Inflammatory macrophage (primary cell): ENCODE measurements at places on chromosomes 11 and 22.

GRCh38 chr11:118666371-118666770, 13.1 kb downstream of the TREH start:
- DNase-seq, result no peak

GRCh38 chr11:62390237-62390636, 28.6 kb upstream of the SCGB1A1 start:
- no peak for DNase-seq

GRCh38 chr22:46561435-46561905, 24.1 kb upstream of the CELSR1 start:
- DNase-seq, result peak; percentile 37

- no peak for DNase-seq
These were observed 457.3 kb downstream of the TBC1D22A start for GRCh38 chr22:47219789-47220188.

DNA sequence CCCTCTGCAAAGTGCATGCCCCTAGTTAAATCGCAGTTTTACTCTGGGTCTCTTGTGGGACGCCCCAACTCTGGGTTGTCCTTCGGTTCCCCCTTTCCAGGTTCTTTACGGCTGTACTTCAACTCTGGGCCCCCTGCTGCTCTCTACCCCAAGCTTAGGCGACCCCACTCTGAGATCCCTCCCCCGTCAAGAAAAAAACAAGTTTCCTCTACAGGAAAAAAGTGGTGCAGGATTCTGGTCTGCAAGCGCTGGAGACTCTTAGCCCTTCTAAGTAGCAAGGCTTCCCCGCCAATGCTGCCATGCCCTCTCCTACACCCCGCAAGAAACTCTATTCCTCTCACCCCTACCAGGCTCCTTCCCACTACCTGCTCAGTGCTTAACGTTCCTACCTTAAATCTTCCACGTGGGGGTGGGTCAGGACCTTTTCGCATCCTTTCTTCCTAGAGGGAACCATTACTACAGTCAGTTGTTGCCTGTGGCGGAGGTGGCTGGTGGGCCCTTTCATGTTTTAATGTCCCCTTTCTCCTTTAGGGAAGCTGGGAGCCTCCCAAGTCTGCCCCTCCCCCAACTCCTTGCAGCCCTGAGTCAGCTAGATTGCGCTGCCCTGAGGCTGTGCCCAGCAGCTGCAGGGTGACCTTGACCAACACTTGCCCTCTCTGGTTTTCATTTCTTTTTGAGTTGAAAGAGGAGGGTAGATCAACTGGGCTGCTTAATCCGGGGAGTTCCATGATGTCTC, 1.4 kb downstream of the NEFH start:
- peak; percentile 63 for DNase-seq

GRCh38 chr11:104095791-104096190, 59.4 kb downstream of the DDI1 start:
- DNase-seq, result no peak

- DNase-seq, result no peak
These were observed 1.8 kb upstream of the PKP3 start for GRCh38 chr11:392102-392777.

DNA sequence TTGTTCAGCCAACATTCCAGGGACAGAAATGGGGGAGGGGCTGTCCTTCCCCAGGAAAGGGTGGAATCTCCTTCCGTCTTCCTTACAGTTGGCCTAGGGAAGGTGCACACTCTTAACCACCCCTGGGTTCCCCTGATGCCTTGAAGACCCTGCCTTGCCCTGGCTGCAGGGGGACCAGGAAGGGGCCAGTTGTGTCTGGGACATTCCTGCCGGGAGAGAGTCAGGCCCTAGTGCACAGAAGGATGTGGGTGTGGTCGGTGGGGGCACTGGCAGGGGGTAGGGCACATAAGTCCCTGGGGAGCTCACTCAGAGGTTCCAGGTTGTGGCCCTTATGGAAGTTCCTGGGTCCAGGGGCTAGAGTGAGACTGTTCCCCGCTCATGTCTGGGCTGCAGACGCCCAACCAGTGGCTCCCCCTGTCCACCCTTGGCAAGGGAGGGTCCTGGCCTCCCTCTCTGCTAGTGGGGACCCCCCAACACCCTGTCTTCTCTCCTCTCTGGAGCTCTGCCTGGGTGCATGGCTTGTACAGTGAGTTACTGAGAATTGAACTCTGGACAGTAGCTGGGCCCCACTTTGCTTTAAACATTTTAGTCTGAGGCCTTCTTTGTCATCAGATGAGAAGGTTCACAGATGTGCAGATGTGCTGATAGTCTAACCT, 2.0 kb upstream of the APOBEC3A start:
- no peak for DNase-seq

GRCh38 chr11:65854852-65855837, 2.8 kb downstream of the CFL1 start:
- DNase-seq, result no peak

GRCh38 chr11:31958076-31958735, 132.7 kb upstream of the RCN1 start:
- DNase-seq, result peak; percentile 57

- DNase-seq, result peak; percentile 88
These were observed 81.9 kb upstream of the CRTAM start for GRCh38 chr11:122756417-122756816.

DNA sequence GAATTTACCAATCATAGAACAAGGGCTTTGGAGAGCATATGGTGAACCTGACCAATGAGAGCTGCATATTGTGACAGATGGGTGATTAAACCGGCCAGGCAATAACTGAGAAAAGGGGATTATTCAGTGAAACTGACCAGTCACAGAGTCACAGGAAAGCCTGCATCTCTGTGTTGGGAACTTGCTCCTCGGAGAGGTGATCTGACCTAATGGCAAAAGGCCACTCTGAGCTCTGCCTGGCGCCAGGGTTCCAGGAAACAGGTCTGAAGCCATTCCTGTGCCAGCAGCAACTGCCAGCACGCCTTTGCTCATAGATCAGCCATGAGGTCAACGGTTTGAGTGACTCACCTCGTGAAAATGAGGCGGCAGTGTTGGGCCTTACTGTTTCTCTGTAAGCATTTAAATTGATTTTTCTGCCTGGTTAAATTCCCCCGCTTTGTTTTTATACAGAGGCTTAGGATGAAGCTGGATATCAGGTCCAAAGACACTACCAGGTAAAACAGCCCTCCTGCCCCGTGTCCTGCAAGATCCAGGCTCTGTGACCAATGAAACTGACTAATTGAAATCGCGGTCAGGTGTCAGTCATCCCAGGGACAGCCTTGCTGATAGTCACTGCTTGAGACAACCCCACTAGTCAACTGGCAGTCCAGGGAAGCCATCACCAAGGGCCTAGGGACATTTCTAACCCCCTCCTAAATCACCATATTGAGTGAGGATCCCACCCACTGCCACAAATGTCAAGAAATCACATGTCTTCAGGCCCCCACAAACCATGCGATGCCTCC, 35.8 kb upstream of the MYOD1 start:
- no peak for DNase-seq

DNA sequence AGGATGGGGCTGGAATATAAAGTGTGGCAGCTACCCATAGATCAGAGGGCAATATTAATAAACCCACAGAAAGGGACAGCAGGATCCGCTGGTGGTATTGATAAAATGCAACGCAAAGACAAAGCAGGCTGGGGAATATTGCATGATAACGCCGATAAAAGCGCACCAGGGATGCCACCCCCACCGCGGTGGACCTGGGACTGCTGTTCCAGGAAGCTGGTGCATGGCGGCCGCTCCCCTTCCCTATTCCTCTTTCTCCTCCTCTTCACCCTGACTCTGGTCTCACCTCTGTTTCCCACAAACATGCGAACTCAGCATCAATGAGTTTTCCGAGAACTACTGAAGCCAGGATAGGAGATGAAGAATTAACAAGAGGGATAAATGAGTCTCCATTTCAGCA, 20.2 kb downstream of the SPATA19 start:
- DNase-seq, result no peak

- DNase-seq, result peak; percentile 67
These were observed 21.2 kb downstream of the PACSIN2 start for GRCh38 chr22:42993651-42994275.

GRCh38 chr11:71164186-71164585, 88.2 kb downstream of the SHANK2 start:
- no peak for DNase-seq

- no peak for DNase-seq
These were observed 60.9 kb upstream of the PARVA start for GRCh38 chr11:12316432-12316831.

DNA sequence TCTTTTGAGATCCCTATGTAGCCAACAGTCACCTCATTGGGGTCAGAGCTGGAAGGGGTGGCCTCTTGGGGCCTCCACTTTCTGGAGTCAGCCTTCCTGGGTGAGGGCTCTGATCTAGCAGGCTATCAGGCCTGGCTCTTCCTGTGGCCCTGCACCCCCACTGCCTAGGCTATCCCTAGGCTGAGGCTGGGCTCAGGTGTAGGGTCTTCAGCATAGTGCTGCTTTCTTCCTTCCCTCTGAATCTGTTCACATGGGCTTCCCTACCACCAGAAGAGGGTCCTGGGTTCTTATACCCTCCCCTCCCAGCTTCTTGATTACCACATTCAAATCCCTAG, 456 bp upstream of the SPI1 start:
- DNase-seq, result no peak

GRCh38 chr11:94788396-94788795, 20.2 kb downstream of the AMOTL1 start:
- no peak for DNase-seq

DNA sequence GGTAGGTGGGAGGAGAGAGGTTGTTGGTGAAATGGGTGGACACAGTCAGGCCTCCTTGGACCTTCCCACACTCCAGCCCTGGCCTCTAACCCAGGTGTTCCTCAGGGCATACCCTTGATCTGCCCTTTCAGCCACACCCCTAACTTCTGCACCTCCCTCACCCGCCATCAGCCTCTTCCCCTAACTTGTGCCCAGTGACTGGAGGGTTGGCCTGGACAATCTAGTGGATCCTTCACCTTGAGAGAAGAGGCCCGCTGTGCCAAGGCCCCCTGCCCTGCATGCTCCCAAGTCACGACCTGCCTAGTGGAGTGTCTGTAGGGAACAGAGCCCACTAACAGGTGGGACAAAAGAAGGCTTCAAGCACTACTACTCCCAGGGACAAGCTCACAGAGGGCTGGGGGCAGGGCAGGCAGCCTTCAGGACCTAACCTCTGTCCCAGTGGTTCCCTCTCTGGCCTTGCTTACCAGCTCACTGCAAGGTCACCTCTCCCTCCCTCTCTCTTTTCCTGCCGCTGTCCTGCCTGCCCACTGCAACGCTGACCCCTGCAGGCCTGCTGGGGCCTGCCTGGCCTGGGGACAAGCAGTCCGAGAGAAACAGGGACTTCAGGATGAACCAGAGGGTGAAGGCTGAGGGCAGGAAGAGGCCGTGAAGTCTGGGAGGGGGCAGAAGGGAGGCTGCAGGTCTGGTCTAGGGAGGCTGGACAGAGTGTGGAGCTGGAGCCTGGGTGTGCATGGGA, 3.3 kb downstream of the SYT7 start:
- DNase-seq, result no peak

DNA sequence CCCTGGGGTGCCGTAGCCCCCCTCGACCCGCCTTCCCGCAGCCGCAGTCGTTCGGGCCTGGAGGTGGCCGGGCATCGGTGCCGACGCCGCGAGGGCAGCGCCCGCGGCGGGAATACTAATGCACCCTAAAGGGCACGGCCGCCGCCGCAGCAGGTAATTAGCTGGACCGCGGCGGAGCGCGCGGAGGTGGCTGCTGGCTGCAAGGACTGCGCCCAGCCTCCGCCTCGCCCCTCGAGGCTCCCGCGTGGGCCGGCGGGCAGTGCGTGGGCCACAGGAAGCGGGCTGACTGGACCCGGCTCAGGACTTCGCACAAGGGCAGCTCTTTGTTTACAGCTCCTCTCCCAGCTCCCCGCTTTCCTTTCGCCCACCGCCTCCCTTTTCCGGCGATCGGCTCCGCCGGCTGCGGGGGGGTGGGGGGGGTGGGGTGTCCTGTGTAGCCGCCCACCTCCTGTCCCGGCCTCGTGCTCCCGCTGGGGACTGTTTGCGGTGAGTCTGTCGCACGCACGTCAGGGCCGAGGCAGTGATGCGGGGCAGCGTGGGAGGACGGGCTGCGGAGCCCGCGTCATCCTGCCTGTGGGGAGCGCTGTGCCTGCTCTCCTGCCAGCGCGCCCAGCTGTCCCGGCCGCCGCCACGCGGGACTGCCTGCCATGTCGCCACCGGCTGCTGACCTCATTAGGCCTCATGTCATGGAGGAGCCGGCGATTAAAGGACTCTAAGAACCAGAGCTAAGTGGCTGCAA, 53.2 kb downstream of the GRIK4 start:
- DNase-seq, result peak; percentile 56

GRCh38 chr11:83715927-83716535, 429.9 kb upstream of the CCDC90B start:
- DNase-seq, result no peak

- DNase-seq, result no peak
These were observed 5.4 kb upstream of the MICAL3 start for GRCh38 chr22:18029686-18030267.

GRCh38 chr11:65185869-65186341, 4.2 kb downstream of the CAPN1 start:
- no peak for DNase-seq

GRCh38 chr22:43707648-43708047, 104.5 kb downstream of the EFCAB6 start:
- DNase-seq, result no peak

GRCh38 chr11:86046116-86046515, 22.8 kb downstream of the PICALM start:
- DNase-seq, result no peak

- DNase-seq, result no peak
These were observed 85.4 kb downstream of the TTC28 start for GRCh38 chr22:28594076-28594796.

GRCh38 chr22:43743131-43743530, 69.0 kb downstream of the EFCAB6 start:
- no peak for DNase-seq

- DNase-seq, result no peak
These were observed 246.6 kb upstream of the PLET1 start for GRCh38 chr11:112507281-112507680.
